ENCODE measurements at places on chromosomes 2 and 18.

- no peak for DNase-seq
Measured at GRCh38 chr18:10020171-10020570, 106.4 kb downstream of the VAPA start.

DNA sequence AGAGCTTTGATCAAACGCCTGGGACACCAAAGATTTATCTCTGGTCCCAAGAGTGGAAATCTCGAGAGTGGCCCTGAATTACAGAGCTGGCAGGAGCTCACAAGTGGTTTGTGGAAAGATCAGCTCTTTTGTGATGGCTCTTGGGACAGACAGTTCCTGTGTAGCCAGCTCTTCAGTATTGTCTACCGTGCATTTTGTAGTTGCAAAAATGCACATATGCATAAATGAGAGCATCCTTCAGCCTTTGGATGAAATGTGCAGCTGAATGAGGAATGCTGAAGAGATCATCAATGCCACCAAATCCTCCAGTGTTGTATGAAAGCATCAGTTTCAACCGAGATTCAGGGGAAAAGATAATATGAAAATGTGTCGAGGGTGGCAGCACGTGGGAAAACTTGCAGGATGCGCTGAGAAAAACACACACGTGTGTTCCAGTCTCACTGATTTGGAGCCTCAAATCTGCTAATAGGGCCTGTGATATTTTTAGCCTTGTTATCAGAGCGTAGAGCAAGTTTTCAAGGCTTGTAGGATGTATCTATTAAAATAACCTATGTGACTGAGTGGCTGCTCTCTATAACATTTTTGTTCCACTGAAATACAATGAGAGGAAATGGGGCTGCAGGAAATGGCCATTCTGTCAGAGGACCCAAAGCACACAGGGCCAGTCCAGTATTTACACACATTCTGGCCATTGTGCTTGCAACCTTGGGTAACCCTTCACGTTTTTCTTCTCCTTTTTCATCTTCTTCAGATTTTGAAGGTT is 138.7 kb downstream of the PRKCE start:
- no peak for DNase-seq

DNA sequence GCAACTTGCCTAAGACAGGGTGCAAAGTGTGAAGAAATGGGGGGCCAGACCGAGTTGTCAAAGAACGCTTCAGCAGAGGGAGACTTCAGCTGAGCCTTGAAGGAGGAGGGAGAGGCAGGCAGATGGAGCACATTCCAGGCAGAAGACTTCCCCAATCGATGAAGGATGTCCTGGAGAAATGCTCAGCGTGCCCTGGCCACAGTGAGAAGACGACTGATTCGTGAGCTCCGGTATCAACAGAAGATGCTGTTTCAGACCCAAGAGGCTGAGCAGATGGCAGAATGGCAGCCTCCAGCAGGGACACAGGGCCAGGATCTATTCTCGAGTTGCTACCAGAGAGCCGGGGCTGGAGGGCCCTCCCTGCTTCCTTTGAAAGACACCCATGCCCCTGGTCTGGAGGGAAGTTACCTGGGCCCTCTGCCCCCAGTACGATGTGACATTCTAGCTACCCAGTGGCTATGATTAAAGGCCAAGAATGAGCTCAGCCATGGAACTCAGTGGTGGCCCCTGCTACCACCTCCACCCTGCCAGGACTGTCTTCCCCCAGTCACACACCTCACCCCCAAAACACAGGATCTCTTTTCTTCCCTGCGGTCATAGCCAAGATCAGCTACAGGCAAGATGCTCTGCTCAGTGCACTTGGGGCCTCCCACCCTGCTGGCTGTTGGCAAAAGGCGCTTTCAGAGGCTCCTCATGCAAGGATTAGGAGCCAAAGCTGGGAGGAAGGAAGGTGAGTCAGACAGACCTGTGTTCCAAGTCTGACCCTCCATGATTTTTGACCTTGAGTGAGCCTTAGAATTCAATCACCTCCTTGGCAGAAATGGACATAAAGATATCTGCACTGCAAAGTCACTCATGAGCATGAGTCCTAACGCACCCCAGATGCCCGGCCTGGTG is 84.3 kb downstream of the TFCP2L1 start:
- no peak for DNase-seq

DNA sequence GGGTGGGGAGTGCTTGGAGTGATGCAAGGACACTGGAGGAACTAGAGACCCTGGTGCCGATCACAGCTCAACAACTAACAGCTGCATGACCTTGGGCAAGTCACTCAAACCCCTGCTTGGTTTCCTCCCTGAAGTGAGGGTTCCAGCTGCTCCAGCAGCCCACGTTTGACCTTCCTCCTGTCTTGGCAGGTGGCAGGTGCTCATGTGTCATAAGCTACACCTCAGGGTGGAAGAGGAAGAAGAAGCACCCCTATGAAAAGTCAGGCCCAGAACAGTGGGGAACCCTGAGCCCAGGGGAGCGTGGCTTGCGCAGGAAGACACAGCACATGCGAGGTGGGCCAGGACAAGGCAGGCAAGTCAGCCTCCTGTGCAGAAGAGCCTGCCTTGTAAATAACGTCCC is 42.4 kb downstream of the MRPL35 start:
- no peak for DNase-seq

- no peak for DNase-seq
Measured at GRCh38 chr18:9328776-9329175, 5.8 kb upstream of the TWSG1 start.
